ENCODE measurements at places on chromosomes 16 and 17. TPM values are rescaled to one million over a fixed set of nuclear protein-coding genes. Genes with fewer than 3 reads are reported as not detected.

- no peak for DNase-seq
Measured at GRCh38 chr17:77433385-77434135, 292.8 kb downstream of the SEC14L1 start.

DNA sequence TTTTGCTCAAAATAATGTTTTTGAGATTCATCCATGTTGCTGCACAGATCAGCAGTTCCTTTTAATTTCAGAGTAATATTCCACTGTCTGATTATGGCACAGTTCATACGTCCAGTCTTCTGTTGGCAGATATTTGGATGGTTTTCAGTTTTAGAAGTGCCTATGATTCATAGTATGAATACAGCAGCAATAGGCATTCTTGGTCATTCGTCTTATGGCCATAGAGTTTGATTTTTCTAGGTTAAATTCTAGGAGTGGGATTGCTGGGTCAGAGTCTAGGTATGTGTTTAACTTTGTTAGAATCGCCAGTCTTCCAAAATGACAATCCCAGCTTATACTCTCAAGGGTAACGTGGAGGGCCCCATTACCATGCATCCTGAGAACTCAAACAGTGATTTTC, 11.5 kb upstream of the IL34 start:
- DNase-seq, result no peak

DNA sequence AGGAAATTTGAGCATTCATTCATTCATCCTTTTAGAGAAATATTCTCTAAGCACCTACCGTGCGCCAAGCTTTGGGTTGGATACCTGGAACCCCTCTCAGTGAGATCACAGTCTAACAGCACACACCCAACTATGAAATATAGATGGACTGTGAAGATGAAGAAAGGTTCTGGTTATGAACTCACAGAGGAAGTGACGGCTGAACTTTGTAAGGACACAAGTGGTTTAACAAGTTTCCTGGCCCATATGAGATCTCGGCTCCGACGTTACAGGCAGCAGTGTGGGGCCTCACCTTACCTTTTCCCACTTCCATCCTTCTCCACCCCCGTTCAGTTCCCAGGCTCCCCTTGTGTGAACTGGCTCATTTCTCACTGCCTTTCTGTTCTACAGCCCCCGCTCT, 406.2 kb downstream of the MAF start:
- no peak for DNase-seq

KRTAP4-3 gene
- total RNA-seq, result not detected

GRCh38 chr17:29870836-29871465, 59.1 kb downstream of the SSH2 start:
- no peak for DNase-seq

MPO gene
- not detected for total RNA-seq

All from prostate gland (tissue), 2 donors.